Ovary (tissue), 10 donors: ENCODE measurements at places on chromosomes 7 and 10.
A peak's percentile ranks its signal among the peaks of the same experiment; 100 is the strongest.

GRCh38 chr10:27626890-27627289 lies 118.7 kb downstream of the MKX start:
- no peaks in the 10 kb centered on the region for H3K36me3 ChIP-seq
- no peaks in the 10 kb centered on the region for H3K27me3 ChIP-seq
- no peak overlapping the region for H3K27ac ChIP-seq
- no peak for DNase-seq
- peaks cover 4% of the 10 kb centered on the region for H3K4me1 ChIP-seq
- no peak overlapping the region for H3K4me3 ChIP-seq

DNA sequence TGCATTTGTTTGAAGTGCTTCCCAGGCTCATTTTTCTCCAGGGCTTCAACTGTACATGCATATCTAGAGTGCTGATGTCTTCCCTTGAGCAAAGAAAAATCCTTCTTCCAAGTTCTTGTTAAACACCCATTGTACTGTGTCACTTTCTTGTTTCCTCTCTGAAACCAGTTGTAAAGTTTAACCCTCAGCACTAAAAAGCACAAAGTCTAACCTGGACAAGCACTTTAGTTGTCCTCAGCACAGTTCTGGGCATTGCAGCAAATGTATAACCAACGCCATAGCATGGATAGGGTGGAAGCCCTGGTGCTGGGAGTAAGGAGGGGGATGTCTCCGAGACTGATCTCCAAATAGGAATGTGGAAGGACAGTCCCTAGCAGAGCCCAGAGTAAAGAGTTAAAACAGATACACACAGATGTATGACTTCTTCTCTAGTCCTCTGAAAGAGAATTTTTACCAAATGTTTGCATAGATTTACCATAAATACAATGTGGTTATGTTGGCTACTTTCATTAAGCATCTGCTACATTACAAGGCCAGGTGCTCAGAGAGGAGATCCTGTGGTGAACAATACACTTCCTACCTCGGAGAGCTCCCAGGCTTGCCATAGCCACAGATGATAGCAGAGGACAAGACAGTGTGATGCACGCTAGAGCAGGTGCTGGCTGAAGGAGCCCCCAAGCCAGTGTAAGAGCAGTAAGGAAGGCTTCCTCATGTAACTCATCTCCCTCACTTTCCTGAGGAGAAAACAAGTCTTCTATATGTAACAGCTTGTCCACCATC lies 57.0 kb downstream of the DNAJC12 start:
- H3K36me3 ChIP-seq: no peaks in the 10 kb centered on the region
- no peaks in the 10 kb centered on the region for H3K27me3 ChIP-seq
- no peak overlapping the region for H3K4me3 ChIP-seq
- H3K27ac ChIP-seq: no peak overlapping the region

- DNase-seq: no peak
- no peaks in the 10 kb centered on the region for H3K36me3 ChIP-seq
- H3K4me3 ChIP-seq: no peak overlapping the region
- H3K4me1 ChIP-seq: no peaks in the 10 kb centered on the region
Measured at GRCh38 chr7:86923527-86923926, 135.9 kb downstream of the ELAPOR2 start.

GRCh38 chr7:104231054-104232046 lies 23.5 kb upstream of the ORC5 start:
- no peaks in the 10 kb centered on the region for H3K27me3 ChIP-seq
- H3K4me3 ChIP-seq: no peak overlapping the region
- H3K27ac ChIP-seq: no peak overlapping the region
- H3K36me3 ChIP-seq: no peaks in the 10 kb centered on the region
- peak; percentile 37 for DNase-seq

GRCh38 chr7:25944777-25945515 lies 207.1 kb upstream of the NFE2L3 start:
- no peak overlapping the region for H3K27ac ChIP-seq
- H3K4me3 ChIP-seq: no peak overlapping the region
- H3K27me3 ChIP-seq: no peaks in the 10 kb centered on the region
- H3K36me3 ChIP-seq: no peaks in the 10 kb centered on the region
- peaks cover 2% of the 10 kb centered on the region for H3K4me1 ChIP-seq

- H3K4me3 ChIP-seq: no peak overlapping the region
- H3K27me3 ChIP-seq: no peaks in the 10 kb centered on the region
- H3K36me3 ChIP-seq: no peaks in the 10 kb centered on the region
- no peaks in the 10 kb centered on the region for H3K4me1 ChIP-seq
Measured at GRCh38 chr10:18203471-18203870, 63.2 kb downstream of the CACNB2 start.

GRCh38 chr10:100713859-100714565 lies 31.4 kb upstream of the PAX2 start:
- no peak overlapping the region for H3K4me3 ChIP-seq
- no peaks in the 10 kb centered on the region for H3K36me3 ChIP-seq
- DNase-seq: no peak
- H3K27ac ChIP-seq: no peak overlapping the region
- peaks cover 3% of the 10 kb centered on the region for H3K4me1 ChIP-seq
- no peaks in the 10 kb centered on the region for H3K27me3 ChIP-seq

GRCh38 chr10:86314616-86315548 lies 51.7 kb downstream of the GRID1 start:
- H3K27ac ChIP-seq: no peak overlapping the region
- H3K36me3 ChIP-seq: no peaks in the 10 kb centered on the region
- no peaks in the 10 kb centered on the region for H3K4me1 ChIP-seq

- no peaks in the 10 kb centered on the region for H3K36me3 ChIP-seq
- H3K4me3 ChIP-seq: no peak overlapping the region
- DNase-seq: no peak
Measured at GRCh38 chr7:37532636-37533035, 84.0 kb upstream of the ELMO1 start.

GRCh38 chr10:42950606-42951485 lies 126.0 kb upstream of the RET start:
- no peak overlapping the region for H3K4me3 ChIP-seq
- no peaks in the 10 kb centered on the region for H3K27me3 ChIP-seq
